Activated effector memory CD4-positive, alpha-beta T cell treated with Interleukin-2 at 50 U/mL for 16 hours (primary cell): ENCODE measurements at places on chromosomes 4 and X.

- no peak for DNase-seq
These were observed 45.2 kb upstream of the UNC5C start for GRCh38 chr4:95594013-95594412.

DNA sequence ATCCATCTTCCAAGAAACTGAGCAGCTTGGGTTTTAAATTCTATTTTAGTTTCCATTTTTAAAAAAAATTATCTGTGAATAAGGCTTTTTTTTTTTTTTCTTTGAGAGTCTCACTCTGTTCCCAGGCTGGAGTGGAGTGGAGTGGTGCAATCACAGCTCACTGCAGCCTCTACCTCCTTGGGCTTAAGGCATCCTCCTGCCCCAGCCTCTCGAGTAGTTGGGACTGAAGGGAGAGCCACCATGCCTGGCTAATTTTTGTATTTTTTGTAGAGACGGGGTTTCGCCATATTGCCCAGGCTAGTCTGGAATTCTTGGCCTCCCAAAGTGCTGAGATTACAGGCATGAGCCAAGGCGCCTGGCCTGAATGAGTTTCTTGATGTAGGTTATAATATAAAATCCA, 1.4 kb downstream of the ENOPH1 start:
- no peak for DNase-seq

- DNase-seq: no peak
These were observed 138.2 kb upstream of the AADAT start for GRCh38 chr4:170227928-170228327.

DNA sequence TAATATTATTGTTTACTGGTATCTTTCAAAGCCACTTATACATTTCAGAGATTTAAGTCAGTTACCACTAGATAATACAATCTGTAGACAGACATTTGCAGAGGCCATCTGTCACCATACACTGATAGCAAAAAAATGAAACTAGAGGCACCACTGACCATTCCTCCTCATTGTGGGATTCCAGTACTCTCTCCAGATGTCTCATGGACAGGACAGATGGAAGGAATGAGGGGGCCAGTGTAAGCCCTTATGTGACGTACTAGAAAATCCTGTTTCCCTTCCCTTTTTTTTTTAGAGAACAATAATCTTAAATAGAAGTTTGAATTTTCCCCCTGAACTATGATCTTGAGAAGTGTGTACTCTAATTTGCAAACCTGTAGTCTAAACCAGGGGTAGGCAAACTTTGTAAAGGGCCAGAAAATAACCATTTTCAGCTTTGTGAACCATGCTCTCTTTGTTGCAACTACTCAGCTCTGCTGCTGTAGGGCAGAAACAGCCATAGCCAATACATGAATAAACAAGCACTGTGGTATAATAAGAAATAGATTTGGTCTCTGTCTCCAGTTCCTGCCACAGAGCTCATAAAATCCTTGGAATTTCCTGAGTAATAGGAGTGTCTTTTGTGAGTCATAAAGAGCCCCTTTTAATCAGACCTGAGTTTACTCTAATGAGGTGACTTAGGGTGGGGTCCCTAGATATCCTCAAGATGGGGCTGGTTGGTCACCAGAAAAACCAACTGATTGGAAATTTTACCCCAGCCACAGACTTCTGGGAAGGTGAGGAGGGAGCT, 90.4 kb downstream of the MOSPD2 start:
- no peak for DNase-seq

GRCh38 chr4:973431-974397, at the start of gene DGKQ:
DGKQ (minus strand) TSS chr4:973569; CDS start chr4:973482, 87 bp downstream.
- DNase-seq: peak; percentile 88

- no peak for DNase-seq
These were observed 608.8 kb upstream of the PCDH10 start for GRCh38 chr4:132540268-132540667.

DNA sequence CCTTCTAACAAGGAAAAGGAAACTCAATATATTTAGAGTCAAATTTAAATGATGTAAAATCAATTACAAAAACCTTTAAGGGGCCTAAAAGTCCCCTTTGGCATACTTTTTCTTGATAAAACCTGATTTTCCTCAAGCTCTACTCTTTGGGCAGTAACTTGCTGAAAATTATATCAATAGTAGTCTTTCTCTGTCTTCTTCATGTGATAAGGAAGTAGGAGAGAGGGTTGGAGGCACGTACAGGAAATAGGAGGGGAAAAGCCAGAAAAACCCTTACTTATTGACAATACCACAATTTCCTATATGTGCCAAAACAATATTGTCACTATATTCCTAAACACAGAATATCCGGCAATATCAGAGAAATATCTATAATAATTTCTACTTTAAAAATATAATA, 9.6 kb downstream of the RHOH start:
- no peak for DNase-seq

DNA sequence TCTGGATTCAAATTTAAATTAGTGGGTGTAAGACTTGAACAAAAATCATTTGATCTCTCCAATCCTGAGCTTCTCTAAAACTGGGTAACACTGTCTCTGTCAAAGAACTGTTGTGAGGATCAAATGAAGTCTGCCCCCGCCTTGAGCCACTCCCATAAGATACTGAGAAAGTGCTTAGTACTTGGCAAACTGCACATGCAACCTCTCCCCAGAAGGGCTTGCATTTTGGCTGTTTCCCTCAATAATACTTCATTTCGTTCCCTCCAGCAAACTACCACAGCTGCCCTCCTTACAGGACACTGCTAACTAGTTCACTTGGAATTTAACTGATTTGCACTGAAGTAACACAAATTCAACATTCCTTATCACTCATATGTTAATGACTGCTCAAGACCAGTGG, 79.8 kb downstream of the APBB2 start:
- no peak for DNase-seq

DNA sequence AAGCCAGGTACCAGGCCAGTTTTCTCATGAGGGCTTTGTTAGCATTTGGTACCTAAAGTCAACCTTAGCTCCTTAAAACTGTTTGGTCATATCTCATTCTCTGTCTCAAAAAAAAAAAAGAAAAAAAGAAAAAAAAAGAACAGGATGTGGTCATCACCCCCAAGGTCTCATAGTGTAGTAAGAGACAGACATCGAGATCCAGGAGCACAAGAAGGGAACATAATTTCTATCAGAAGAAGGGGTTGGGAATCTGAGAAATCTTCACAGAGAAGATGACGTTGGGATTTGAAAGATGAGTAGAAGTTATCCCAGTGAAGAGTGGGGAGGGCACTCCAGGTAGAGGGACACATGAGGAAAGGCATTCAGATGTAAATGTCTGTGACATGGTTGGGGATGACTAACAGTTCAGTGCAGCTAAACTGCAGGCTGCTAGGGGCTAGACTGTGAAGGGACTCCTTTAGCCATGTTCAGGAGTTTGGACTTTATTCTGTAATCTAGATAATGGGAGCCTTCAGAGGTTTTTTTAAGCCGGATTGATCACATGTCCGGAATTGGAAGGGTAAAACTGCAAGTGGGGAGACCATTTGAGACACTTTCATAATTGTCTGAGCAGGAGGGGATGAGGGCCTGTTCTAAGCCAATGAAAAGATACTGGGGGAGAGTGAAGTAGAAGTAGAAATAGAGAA, 26.9 kb upstream of the GJB1 start:
- no peak for DNase-seq

- no peak for DNase-seq
These were observed 39.3 kb downstream of the GATB start for GRCh38 chr4:151721466-151721865.

DNA sequence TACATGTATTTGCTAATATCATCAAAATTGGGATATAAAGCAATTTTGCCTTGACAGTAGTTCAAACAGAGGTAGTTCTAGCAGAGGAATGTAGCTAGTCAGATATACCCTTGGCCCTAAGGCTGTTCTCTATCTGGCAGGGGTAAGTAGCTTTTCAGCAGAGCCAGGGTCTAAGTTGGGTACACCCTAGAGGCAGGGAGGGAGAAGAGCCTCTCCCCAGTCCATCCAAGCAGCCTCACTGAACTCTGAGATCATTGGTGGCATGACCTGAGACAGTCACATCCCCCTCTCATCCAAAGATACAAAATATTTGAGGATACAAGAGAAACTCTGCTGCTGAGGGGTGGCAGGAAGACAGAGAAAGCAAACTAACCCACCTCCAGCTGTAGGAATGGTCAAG, 343.7 kb downstream of the DHX15 start:
- no peak for DNase-seq

DNA sequence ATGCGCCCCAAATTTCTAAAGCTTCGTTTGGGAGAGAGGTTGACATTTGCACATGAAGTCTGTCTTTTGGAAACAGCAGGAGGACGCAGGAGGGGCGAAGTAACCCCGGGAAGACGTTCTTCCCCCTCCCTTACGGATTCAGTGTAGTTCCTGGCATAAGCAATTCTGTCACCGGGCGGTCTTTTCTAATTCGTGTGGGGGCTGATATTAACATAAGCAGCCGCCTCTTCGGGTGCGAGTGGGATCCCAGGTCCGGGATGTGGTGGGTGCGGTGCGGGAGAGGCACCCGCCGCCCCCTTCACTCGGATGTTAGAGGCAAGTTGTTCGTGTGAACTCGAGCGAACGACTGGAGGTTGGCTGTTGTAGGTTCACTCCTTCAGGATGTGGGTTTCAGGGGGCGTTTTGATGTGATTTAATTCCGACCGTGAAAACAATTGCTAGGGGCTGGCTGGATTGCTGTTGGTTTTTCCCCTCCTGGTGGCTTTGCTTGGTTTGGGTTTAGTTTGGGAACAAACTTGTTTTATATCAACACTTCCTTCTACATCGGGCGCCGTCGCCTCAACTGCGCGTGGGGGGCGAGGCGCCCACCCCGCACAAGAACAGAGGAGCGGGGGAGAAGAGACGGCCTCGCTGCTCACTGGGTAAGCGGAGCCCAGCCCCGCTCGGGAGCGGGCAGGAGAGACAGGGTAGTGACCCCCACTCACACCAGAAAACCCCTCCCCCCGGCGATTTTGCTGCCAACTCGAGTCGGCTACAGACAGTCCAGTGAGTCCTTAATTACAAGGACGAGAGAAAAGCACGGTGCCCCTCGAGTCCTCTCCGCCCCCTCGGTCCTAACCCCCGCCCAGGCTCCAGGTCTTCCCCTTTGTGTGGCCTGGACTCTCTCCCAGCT, 2.9 kb upstream of the LEF1 start:
- DNase-seq: peak; percentile 58

- DNase-seq: no peak
These were observed 107.3 kb downstream of the ADRA2C start for GRCh38 chr4:3873408-3874027.

GRCh38 chr4:126899331-126899801, 733.4 kb upstream of the INTU start:
- DNase-seq: no peak

- no peak for DNase-seq
These were observed 49.2 kb downstream of the MOSPD2 start for GRCh38 chrX:14922437-14922836.

- no peak for DNase-seq
These were observed 1.1 kb upstream of the TNIP3 start for GRCh38 chr4:121165206-121165605.

GRCh38 chr4:146852360-146852759, 93.3 kb downstream of the TTC29 start:
- no peak for DNase-seq

DNA sequence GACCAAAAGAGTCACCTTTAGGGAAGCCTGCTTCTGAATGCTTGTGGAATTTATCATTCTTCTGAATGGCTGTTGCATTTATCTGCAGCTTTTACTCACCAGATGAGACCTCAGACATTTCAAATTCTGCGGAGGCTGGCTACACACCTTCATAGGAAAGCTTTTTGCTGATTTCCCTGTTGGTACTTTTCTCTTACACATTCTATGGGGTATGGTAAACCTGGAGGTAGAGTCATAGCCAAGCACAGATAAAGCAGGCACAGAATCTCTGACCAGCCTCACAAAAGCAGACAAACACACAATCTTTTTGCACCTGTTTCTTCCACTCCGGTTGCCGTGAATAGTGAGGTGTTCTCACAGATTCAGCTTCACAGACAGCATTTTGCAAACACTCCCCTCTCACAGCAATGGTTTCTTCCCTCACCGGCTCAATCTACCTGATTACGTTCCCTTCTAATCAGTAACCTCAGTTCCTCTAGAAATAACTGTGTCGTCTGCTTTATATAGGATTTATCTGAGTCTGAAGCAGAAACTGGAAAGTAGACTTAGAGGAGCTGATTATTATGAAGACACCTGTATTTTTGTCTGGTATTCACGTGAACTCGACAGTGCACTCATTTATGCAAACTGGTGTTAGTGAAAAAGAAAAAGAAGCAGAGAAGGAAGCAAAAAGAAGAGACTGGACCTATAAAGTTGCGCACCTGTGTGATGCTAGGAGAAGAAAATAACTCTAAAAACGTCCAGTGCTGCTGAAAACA, 83.1 kb downstream of the DMD start:
- no peak for DNase-seq

DNA sequence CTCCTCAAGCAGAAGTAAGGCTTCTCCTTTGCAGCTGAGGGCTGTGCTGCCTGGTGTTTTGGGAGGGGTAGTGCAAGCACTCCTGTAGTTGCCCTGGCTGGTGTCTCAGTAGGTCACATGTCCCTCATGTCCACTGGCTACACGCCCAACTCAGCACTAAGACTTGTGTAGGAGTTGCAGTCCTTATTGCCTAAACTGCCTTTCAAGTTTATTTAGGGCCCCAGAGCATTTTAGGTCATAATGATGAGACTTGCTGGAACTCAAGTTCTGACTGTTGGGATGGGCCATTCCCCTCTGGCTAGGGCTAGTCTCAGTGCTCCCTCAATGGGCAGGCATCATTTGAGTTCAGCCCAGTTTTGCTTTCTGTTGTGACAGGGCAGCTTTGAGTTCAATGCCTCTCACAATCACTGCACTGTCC, 44.1 kb downstream of the PPM1K start:
- DNase-seq: no peak

DNA sequence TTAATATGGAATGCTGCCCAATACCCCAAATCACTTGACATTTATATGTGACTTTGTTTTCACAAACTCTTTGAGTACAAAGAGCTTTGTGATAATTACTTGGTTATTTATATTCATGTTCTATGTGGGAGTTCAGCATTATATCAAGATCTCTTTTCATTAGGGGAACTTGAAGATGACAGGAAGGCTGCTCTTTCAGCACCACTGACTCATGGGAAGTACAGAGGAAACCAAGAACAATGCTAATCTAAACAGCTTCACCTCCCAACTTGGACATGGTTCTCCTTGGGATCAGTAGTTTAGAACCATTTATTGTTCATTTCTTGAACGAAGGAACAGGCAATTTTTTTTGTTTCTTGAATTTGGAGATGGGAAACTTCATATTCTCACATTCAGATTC, 184.0 kb upstream of the AFF2 start:
- no peak for DNase-seq

DNA sequence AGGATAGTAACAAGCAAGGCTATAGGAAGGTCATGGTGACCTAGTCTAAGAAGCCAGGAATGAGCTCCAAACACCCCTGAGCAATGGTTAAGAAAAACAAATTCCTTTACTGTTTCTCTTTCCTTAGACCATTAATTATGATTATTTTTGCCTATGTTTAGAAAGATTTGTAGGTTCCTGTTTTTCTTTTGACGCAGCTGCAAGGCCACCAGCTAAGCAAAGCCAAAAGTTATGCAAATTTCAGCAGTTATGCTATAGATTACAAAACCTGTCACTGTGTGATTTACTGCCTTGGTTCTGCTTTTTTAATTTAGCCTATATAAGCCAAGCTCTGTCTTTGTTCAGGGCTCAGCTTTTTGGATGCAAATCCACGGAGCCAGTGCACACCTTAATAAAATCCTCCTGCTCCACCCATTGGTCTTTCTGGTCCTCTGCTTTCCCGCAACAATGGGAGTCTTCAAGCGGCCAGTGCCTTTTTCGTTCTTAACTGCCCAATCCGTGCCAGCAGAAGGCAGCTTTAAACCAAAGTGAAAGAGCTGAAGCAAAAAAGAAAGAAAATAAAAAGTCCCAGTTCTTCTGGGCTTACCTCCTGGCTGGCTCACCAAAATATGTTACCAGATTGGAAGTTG, 1.4 kb upstream of the CEP135 start:
- no peak for DNase-seq
